ENCODE measurements at places on chromosomes 3 and 15. TPM values are rescaled to one million over a fixed set of nuclear protein-coding genes. Genes with fewer than 3 reads are reported as not detected.

DNA sequence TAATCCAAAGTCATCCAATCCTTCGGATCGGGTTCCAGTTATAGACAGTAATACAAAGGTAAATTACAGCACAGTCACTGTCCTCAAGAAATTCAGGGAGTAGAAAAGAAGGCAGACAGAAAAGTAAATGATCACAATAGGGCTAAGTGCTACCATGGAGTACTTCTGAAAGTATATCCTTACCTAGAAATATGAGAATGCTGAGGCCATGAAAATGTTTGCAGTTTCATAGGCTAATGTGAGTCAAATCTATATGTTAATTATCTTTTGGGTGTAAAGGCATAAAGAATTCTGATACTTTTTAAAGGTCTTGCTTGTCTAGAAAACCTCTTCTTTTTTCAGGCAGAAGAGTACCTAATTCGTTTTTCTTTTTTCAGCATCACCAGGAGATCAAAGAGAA, 29.8 kb downstream of the PBRM1 start:
- H3K27ac ChIP-seq, result no peak overlapping the region
- H3K4me1 ChIP-seq, result no peaks in the 10 kb centered on the region
- H3K4me3 ChIP-seq, result no peak overlapping the region
- DNase-seq, result no peak

DNA sequence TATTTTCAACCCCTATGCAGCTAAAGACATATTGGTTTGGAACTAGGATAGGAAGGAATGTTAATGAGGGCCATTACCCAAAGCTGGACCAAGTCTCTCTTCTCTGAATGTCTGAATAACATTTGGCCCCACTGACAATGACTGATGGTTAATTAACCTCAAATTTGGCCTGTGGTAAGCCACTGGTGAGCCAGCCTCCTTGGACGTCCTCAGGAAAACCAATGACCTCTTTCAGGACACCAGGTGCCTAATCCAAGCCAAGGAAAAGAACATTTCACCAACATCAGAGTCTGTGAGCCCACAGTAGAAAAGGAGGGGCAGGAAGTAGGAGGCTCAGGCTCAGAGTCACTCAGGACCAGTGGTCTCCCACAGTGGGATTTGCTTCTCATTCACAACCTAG, 56.4 kb upstream of the ETV5 start:
- DNase-seq, result no peak
- no peak overlapping the region for H3K4me3 ChIP-seq
- no peaks in the 10 kb centered on the region for H3K4me1 ChIP-seq
- no peak overlapping the region for H3K27ac ChIP-seq
- H3K36me3 ChIP-seq, result no peaks in the 10 kb centered on the region

DNA sequence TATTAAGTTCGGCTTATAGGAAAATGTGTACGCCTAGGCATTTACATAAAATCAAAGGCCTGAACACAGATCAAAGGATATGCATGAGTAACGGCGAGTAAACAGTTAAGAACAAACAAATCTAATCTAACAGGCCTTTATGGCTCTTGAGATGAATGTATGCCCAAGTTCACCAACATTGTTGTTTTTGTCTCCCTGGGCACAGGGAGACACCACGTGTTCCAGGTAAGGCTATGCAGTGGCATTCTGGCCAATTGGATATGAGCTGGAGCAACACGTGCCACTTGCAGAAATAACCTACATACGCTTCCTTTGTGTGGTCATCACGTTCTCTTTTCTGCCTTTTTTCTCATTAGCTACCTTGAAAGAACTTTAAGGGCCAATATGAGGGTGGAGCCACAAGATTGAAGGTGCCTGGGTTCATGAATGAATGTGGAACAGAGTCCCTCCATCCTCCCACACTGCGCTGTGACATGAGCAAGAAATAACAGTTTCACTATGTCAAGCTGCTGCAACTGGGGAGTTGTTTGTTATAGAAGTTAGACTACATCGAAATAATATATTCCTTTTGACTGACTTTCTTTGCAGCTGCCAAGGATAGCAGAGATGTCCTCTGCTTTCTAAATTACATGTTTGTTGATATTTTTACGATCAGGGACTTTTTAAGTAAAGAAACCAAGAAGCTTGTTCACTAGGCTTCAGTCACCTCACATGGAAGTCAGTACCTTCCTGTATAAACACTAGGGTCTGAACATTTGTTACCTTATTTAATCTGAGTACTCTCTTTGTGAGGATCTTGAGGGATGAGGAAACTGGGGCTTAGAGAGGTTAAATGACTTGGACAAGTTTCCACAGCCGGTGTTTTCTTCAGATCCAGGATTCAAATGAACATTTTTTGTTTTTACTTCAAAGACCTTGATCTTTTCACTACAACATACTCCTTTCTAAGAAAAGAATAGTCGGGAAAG, 427.5 kb upstream of the TBL1XR1 start:
- H3K4me1 ChIP-seq, result no peaks in the 10 kb centered on the region
- no peaks in the 10 kb centered on the region for H3K27me3 ChIP-seq
- DNase-seq, result no peak
- no peaks in the 10 kb centered on the region for H3K36me3 ChIP-seq
- H3K4me3 ChIP-seq, result no peak overlapping the region

DNA sequence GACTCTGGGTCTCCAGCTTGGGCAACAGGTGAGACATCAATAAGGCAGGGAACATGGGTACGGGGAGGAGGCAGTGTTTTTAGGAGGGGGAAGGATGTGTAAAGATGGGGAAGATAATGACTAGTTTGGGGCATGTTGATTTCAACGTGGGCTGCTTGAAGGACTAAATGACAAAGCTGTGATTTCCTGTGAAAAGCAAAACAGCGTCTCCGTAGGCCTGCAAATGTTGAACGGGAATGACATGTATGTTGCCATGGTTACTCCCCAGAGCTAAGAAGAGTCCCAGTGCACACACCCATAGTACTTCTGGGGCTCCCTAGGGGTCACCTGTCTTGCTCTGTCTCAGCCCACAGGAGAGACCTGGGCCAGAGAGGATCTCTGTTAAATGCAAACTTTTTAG, 71.3 kb upstream of the ETV5 start:
- H3K36me3 ChIP-seq, result no peaks in the 10 kb centered on the region
- peaks cover 32% of the 10 kb centered on the region for H3K27me3 ChIP-seq
- DNase-seq, result no peak
- no peak overlapping the region for H3K27ac ChIP-seq
- no peaks in the 10 kb centered on the region for H3K4me1 ChIP-seq

- H3K27ac ChIP-seq, result no peak within 1 kb of the TSS
- no peaks in the 10 kb centered on the region for H3K36me3 ChIP-seq
- H3K4me1 ChIP-seq, result no peaks in the 10 kb centered on the region
- H3K27me3 ChIP-seq, result peaks cover 3% of the 10 kb centered on the region
- H3K4me3 ChIP-seq, result no peak within 1 kb of the TSS
These were observed at the start of gene GP9 for GRCh38 chr3:129060276-129061022. Gene GP9 (plus strand): TSS chr3:129060779. CDS start chr3:129061740, 961 bp downstream.

DNA sequence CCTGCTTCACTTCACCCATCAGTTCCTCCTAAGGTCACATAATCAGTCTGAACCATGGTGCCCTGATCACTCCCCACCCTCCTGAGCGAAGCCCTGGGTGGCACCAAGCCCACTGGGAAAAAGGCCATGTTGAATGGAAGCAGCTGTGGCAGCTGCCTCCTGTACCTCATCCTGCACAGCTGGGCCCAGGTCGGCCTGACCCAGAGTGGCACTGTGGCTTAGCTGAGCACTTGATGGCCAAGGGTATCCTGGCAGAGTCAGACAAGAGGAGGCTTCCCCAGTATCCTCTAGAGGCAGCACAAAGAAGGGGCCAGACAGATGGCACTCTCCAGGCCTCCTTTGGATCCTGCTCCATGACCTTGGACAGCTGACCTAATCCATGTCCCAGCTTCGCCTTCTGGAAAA, 68.4 kb downstream of the TLE3 start:
- H3K4me1 ChIP-seq, result peaks cover 20% of the 10 kb centered on the region
- no peaks in the 10 kb centered on the region for H3K36me3 ChIP-seq
- no peak overlapping the region for H3K4me3 ChIP-seq

- no peaks in the 10 kb centered on the region for H3K36me3 ChIP-seq
- no peak overlapping the region for H3K27ac ChIP-seq
- no peak overlapping the region for H3K4me3 ChIP-seq
- no peak for DNase-seq
- H3K4me1 ChIP-seq, result peaks cover 17% of the 10 kb centered on the region
- no peaks in the 10 kb centered on the region for H3K27me3 ChIP-seq
These were observed 84.3 kb upstream of the RNF7 start for GRCh38 chr3:141653847-141654246.

DNA sequence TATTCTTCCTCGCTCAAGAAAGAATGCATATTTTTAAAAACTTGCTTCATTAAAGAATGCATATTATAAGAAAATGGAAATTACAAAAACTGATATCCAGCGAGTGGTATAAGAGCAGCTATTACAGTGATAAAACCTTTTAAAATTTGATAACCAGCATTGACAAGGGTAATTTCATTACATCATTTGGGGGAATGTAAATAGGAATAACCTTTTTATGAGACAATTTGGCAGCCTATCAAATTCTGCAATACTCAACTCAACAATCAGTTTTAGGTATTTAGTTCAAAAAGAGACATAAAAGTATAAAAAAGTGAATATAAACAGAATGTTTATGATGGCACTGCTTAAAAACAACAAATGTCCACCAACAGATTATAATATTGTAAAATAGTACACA, 35.4 kb downstream of the MAP4 start:
- H3K4me3 ChIP-seq, result no peak overlapping the region
- no peak overlapping the region for H3K27ac ChIP-seq

GRCh38 chr3:56323986-56324420, 144.3 kb downstream of the ERC2 start:
- peak; percentile 89 for DNase-seq
- H3K27me3 ChIP-seq, result no peaks in the 10 kb centered on the region
- H3K27ac ChIP-seq, result 0 out of 2 replicates have a peak overlapping the region, but pooled peaks have one; percentile 25
- H3K4me3 ChIP-seq, result no peak overlapping the region

DNA sequence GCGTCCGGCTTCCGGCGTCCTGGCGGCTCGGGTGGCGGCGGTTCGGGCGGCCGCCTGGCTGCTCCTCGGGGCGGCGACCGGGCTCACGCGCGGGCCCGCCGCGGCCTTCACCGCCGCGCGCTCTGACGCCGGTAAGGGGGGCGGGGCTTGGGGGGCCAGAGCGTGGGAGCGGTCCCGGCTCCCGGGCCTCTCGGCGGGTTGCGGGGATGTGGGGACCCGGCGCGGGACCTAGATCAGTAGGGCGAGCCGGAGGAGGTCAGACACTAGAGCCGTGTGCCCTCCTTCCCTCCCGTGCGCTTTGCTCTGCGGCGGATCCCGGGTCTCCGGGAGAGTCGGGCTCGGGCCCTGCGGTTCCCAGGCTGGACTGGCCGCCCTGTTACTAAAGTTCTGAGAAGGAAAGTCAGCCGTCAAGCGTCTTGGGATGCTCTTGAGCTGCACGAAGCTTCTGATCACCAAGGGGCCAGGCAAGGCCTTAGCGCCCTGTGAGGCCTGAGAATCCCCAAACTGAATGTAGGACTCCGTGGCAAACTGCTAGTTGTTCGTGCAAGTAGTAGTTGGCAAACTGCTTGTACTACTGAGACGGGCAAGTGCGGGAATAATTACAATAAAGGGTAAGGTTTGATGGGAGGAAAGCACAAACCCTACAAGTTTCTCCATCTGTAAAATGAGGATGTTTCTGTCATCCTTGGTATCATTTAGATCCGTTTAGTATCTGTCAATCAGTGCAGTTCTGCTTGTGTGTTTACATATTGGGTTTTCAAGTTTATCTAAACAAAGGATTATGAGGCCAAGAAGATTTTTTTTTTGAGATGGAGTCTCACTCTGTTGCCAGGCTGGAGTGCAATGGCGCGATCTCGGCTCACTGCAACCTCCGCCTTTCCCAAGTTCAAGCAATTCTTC, 587 bp downstream of the PIGX start:
- DNase-seq, result peak; percentile 88
- peak overlapping the region; percentile 93 for H3K27ac ChIP-seq
- H3K4me3 ChIP-seq, result peak overlapping the region; percentile 94
- peaks cover 13% of the 10 kb centered on the region for H3K4me1 ChIP-seq

Gene ALPK3
- 0.13 TPM for total RNA-seq

Gene TICRR
- total RNA-seq, result 2.3 TPM

Gene RAB6B
- total RNA-seq, result 0.38 TPM

Gene DCBLD2
- 151 TPM for total RNA-seq
